Left lobe of liver (tissue), 2 donors: ENCODE measurements at places on chromosomes 5 and 9. TPM values are rescaled to one million over a fixed set of nuclear protein-coding genes. Genes with fewer than 3 reads are reported as not detected.

DNA sequence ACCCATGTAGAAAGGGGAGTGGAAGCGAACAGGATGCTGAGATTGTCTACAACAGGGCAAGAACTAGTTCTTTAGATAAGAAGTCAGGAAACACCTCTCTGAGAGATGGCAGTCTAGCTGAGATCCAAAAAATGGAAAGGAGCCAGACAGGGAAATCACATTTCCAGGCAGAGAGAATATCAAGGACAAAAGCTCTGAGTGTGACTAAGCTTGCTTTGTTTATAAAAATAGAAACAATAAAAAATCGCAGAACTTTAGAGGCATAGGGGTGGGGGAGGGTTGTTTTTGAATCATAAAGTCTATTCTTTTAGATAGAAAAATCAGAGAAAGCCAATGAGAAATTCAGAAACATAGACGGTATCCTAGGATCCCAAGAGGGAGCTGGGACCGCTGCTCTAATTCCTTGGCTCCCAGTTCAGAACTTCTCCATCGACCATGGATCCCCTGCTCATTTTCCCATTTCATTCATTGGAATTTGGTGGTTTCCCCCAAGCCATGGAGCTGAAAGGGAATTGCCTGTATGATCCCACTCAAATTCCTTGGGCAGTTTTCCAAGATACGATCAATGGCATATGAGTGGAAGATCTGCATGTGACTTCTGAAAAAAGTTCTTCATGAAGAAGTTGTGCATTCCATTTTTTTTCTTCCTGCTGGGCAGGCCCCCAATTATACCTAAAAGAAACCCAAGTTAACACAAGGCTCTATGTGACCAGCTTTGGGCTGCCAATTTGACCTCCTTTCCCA lies 182.0 kb downstream of the GRIA1 start:
- DNase-seq, result no peak

The ADGRV1 gene
- total RNA-seq, result 9.3 TPM

DNA sequence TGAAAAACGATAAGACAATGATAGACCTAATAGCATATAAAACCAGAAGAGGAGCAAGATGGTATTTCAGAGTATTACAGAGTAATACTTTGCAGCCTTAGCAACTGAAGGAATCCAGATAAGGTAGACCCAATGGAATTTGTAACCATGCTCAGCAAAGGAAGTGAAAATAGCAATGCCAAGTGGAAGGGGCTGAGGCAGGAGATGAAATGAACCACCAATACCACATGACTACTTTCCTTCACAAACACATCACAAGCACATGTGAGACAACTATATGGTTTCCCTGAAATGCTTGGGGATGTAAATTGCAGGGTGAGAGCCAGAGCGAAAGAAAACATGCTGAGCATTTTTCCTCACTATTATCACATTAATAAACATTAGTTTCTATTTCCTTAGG lies 79.8 kb upstream of the MELK start:
- no peak for DNase-seq

- no peak for DNase-seq
Measured at GRCh38 chr9:34988218-34989002, 1.1 kb upstream of the DNAJB5 start.

DNA sequence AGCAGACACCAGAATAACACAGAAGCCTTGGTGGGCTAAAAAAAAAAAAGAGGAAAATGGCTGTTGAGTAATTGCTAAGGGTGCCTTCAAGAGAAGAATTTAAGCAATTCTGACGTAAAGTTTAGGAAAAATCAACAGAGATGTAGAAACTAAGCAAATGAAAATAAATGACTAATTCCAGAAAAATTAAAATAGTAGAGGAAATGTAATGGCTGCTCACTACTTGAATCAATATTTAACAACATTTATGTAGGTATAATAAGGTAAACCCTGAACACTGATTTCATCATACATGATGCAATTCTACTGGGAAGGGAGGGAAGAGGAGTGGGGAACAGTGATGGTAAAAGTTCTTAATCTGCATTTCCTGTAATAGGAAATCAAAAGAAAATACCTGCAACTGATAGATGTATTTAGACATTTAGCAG lies 41.4 kb downstream of the PUM3 start:
- DNase-seq, result no peak

The PPP2R2B gene
- total RNA-seq, result 0.03 TPM
